ENCODE measurements at places on chromosomes 1 and 21.

DNA sequence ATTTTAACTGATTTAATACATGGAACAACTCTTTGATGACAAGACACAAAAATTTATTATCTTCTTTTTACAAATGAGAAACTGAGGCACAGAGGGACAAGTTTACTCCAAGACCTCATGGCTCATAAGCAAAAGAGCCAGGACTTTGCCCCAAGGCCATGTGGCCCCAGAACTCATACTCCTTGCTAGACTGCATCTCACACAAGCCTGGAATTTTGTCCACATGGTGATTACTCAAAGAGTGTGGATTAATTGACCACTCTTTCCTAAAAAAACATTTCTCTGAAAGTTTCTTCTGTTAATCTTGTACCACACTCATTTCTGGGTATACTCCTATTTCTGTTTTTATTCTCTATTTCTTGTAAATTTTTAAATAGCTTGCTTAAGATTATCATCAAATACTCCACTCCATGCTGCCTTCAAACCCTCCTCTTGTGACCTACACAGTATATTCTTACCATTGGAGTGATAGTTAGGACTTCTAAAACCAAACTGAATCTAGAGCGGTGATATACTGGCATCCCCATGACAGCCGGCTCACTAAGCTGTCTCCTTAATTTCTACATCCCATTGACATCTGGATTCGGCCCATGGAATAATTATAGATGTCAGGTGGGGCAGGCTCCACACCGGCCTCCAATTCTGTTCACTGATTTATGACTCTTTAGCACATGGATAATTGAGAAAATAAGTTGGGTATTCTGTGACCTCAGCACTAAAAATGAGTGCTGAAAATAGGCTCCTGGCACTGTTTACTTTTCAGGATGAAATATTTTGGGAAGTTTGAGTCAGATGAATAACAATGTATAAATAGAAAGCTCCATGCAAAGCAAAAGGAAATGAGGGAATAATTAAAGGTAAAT is 16.1 kb downstream of the RGS4 start:
- DNase-seq: no peak

GRCh38 chr1:15947382-15948090 is 28.4 kb downstream of the ZBTB17 start:
- no peak for DNase-seq

DNA sequence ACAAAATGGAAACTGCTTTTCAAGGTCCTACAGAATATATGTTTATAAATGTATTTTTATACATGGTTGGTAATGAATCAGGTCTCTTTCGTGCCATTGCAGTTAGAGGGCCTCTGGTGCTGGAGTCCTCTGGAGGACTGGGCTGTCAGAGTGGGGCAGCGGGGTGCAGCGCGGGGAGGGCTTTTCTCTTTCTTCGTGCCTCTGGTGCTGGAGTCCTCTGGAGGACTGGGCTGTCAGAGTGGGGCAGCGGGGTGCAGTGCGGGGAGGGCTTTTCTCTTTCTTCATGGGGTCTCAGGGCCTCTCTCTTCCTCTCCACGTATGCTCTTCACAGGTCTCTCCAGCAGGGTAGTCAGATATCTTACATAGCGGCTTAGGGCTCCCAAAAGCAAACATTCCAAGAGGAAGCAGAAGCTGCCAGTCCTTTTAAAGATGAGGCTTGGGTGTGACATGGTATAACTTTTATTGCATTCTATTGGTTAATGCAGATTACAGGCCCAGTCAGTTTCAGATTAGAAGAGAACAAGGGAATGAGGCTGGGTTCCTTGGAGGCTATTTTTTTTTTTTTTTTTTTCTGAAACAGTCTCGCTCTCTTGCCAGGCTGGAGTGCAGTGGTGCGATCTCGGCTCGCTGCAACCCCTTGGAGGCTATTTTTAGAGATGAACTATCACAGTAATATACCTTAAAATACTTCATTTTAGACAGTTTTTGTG is 13.1 kb downstream of the SDCCAG8 start:
- DNase-seq: no peak

- DNase-seq: no peak
Observed at GRCh38 chr1:232590744-232591082, 39.2 kb downstream of the SIPA1L2 start.

DNA sequence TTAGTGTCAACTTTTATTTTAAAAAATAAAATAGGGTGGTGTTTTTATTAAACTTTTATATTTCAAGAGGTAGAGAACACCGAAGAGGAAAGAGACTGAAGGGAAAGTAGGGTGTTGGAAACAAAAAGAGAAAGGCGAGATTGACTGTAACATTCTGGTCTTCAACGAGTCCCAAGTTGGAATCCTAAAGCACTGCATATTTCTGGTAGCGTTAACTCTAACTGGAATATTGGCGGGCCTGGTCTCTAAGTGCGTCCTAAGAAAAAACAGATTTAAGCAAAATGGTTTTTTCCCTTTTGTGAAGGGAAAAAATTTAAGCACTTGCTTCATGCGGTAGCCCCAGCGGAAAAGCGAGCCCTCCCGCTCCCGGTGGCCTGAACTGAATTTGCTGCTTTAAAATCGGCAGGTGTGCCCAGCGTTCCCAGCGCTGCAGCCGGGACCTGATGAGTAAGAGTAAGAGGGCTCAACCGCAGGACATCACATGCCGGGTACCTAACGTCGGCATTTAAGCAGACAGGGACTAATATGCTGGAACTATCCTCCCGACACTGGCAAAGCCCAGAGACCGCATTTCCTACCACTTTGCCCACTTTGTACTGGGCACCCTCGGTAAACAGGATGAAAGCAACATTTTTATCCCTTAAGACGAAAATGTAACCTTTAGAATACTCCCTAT is 30.5 kb upstream of the NFIA start:
- no peak for DNase-seq

GRCh38 chr1:53292690-53293089 is 35.2 kb downstream of the LRP8 start:
- no peak for DNase-seq

- no peak for DNase-seq
Observed at GRCh38 chr1:90746857-90747256, 29.8 kb upstream of the BARHL2 start.

DNA sequence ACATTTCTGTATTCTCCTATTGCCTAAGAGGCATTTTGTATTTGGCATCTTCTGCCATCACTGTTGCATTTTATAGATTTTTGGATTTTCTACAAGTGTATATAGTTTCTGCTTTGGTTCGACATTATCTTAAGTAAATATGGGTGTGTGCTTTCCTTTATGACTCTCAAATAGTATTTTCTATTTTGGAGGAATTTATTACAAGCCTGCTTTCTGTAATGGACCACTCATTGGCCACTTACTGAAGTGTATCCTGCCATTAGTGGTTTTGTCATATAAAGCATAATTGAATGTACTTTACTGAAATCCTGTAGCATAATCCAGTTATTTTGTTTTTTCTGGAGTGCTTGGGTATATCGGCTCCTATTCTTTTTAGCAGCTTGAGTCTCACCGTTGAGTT is 184.3 kb downstream of the PATJ start:
- no peak for DNase-seq

DNA sequence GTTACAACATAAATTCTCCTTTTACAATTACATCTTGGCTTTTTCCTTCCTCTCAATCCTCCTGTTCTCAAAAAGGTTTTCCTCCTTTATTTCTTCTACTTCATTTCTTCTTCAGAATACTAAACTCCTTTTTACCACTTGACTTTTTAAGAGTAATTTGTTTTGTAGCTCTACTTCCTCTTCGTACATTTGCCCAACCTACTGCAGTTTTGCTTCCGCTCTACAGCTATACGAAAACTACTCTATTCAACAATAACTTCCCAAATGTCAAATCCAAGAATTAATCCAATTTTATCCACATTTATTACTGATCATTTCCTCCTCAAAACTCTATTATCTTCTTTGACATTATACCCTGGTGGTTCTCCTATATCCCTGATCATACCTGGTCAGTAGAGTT is 3.4 kb downstream of the GDAP2 start:
- no peak for DNase-seq

DNA sequence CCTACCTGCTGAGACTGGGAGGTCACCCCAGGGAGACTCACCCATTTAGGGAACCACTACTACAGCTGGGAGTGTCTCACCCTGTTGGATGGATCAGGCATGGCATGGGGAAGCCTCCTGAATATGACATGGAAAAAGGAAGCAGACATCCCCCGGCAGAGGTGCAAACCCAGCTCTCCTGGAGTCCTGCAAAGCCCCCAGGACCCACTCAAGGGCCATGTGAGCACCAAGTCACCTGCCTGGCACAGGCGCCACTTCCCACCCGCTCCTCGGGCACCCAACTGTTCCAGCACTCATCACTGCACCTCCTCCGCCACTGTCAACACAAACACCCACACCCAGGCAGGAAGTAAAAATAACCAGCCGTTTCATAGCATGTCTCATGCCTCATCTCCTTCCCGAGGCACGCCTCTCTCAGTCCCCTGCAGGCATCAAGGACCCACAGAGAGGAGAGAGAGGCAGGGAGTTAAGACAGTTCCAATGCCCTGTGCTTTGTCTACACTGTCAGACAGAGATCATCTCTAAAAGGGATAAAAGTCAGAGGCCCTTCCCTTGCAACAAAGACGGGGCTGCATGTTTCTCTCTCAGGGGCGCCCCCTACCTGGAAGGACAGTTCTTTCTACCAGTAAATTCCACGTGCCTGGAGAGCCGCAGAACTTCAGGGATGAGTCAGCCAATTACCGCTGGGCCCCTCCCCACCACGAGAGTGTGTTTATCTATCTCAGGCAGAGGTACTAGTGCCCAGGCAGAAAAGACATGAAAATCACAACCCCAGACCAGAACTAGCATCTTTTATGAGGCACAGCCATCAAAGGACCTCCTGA is 150.1 kb upstream of the SOD1 start:
- DNase-seq: peak; percentile 66

GRCh38 chr1:65769636-65770035 is 23.1 kb upstream of the PDE4B start:
- DNase-seq: no peak

DNA sequence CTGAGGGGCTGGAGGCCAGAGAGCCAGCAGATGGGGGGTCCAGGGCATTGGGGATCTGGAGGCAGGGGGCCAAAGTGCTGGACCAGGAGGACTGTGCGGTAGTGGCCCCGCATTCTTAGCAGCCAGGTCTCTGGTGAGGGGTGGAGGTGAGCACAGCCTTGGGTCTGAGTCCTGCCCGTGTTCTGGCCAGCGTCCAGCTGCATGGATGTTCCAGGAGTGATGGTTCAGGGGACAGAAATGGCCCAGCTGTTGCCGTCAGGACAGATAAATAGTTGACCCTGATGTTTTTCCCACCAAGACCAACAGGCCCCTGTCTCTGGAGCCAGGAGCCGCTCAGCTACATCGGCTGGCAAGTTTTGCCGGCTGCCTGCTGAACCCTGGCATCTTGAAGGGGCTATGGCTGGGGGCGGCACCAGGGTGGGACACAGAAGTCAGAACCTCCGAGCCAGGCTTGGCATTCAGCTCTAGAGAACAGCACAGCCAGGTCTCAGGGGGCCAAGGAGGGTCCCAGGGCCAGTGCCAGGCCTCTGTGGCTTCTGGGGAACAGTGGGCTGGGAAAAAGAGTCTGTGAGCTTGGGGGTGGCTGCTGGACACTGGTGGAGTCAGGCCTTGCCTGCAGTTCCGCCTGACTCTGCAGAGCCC is 19.4 kb upstream of the TTC34 start:
- DNase-seq: no peak

DNA sequence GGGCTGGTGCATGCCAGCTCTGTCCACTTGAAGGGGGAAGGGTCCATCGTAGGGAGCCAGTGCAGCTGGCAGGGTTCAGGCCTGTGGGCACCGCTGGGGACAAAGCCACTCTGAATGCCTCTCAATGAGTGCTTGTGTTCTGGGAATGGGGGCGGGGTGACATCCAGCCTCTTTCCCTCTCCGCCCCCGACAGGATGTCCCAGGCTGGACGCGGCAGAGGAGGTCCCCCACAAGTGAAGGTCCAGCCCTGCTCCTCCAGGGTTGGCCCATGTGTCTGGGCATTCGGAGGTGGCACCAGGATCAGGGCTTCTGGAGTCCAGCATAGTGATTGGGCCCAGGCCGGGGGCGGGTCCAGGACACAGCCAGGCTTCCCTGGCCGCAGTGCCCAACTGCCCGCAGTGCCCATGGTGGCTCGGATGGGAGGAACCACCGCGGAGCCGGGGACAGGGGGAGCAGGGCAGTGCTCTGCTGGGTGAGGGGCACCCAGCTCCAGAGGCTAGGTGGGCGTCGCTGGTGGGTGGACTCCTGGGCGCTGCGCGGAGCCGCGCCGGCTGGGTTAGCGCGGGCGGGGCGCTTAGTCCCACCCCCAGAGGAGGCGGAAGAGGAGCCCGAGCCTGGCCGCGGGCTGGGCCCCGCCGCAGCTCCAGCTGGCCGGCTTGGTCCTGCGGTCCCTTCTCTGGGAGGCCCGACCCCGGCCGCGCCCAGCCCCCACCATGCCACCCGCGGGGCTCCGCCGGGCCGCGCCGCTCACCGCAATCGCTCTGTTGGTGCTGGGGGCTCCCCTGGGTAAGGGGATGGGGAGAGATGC is at the start of gene SHISA4:
Gene SHISA4, plus strand, starts transcription at position 617 of the 808 bp plus-strand sequence. Its CDS starts 97 bp downstream, at position 714.
- DNase-seq: no peak

GRCh38 chr1:59560807-59561450 is 253.8 kb upstream of the HOOK1 start:
- no peak for DNase-seq

- DNase-seq: no peak
Observed at GRCh38 chr21:38388647-38389353, 109.5 kb downstream of the ERG start.
